ENCODE measurements at places on chromosomes 6 and 20.

DNA sequence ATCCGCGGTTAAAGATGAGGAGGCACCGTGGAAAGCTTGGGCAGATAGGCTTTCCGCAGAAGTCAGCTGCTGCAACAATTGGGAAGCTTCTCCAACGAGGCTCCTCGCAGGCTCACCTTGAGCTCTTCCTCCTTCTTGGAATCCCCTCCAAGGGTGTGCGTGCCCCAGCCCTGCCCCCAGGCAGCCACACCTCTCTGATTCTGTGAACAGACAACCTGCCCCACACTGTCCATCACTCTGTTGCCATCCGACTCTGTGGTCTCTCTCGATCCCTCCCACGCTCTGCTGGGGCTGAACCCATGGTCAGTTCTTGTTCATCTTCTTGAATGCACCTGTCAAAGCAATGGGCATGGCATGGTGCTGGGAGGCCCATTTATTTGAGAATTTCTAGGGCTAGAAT is 31.5 kb downstream of the PACSIN1 start:
- DNase-seq: no peak

DNA sequence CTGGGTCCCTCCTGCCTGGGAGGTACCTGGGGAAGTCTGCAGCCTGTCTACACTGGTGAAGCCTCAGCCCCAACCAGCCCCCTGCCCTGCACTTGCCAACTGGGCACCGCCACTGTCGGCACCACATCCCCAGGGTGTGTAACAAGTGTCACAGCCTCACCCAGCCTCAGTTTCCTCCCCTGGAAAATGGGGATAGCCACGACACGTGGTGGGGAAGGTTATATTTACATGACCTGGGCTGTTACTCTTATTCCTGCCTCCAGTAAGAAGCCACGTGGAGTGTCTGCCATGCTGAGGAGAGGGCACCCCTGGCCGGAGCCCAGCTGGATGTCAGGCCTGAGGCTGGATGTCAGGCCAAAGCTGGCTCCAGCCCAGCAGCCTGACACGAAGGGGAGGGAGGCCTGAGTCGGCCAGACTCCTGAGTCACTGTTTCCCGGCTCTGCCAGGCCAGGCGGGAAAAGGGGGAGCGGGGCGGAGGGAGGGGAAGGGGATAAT is 44.9 kb downstream of the SNAI1 start:
- peak; percentile 86 for DNase-seq

DNA sequence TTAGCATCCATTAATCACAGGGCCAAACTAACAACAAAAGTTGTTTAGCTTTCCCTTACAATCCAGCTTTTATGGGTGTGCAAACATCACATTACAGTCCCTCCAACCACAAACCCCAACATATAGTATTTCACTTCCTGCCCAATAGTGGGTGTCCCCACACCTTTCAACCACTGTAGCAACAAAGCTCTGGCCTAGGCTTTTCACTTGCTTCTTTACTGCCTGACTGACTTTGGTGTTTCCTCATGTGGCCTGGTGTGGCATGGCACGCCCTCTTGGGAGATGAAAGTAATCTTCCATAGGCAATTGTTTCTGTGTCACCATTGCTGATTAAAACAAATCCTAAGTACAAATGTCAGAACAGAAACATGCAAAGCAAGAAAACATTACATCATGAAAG is 46.3 kb downstream of the MCM8 start:
- DNase-seq: no peak

DNA sequence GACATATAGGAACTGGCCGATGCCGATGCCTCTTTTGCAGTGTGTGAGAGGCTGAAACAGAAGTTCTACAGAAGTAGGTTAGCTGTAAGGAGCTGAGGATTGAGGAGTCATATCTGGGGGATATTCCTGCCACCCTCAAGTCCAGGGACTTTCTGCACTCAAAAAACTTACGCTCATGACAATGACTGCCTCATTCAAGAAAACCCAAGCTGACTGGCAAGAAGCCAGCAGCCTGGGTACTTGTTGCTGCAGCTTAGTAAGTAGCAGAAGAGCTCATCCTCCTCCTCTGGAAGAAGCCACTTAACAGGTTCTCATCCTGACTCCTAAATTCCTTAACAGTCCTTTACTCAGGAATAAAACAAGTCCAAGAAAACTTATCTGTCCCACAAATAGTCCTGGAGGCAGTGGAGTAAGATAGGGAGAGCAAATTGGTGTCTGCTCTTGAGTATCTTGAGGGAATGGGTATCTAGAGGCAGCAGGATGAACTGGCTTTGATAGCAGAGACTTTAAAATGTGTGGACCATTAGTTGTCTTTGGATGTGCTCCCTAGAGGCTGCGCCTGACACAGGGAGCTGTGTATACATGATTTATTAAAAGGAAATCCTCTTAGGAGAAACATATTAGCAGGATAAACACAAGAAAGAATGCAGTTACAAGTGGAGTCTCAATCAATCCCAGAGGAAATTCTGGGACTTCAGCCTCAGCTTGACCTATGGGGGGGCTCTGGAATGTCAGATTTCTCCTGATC is 7.4 kb downstream of the CALHM5 start:
- no peak for DNase-seq

- no peak for DNase-seq
Observed at GRCh38 chr6:73565767-73566485, 45.1 kb upstream of the EEF1A1 start.

DNA sequence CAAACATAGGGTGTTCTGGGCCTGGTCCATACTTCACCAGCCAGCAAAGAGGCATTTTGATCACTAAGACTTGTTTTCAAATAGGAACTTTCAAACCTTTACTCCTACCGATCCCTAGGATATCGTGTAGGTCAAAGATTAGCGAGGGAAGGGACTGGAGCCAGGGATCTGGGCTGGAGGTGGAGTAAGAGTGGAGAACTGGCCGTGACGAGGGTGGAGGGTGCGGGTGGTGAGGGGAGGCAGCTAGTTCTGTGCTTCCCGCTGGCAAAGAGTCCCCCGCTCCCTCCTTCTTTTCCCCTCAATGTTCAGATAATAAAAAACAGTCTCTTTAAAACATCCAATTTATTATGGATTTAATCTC is 189.2 kb downstream of the FOXC1 start:
- no peak for DNase-seq

GRCh38 chr6:53845280-53846195 is 50.7 kb downstream of the LRRC1 start:
- no peak for DNase-seq

Measured in HS-5 (cell line).